ENCODE measurements at places on chromosomes 2 and 18.
A peak's percentile ranks its signal among the peaks of the same experiment; 100 is the strongest.

- no peaks in the 10 kb centered on the region for H3K36me3 ChIP-seq
- H3K27ac ChIP-seq, result no peak overlapping the region
- DNase-seq, result no peak
- peaks cover 60% of the 10 kb centered on the region for H3K27me3 ChIP-seq
These were observed 205.8 kb upstream of the SMAD2 start for GRCh38 chr18:48136051-48136826.

DNA sequence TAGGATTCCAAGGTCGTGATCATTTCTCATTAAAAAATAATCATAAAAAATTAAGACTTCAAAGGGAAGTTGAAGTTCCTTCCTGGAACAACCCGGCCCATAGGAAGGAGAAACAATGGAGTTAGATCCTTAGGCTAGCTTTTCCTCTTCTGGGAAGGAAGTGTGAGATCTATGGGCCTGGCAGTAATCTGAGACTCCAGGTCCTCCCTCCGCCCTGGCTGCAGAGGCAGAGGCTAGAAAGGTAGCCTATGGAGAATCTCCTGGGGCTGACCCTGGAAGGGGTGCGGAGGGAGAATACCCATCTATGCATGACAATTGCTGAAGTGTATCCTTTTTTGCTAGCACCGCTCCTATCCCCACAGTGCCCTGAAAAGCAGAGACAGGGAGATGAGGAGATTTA, 37.9 kb downstream of the TRIB2 start:
- DNase-seq, result no peak
- no peaks in the 10 kb centered on the region for H3K36me3 ChIP-seq

DNA sequence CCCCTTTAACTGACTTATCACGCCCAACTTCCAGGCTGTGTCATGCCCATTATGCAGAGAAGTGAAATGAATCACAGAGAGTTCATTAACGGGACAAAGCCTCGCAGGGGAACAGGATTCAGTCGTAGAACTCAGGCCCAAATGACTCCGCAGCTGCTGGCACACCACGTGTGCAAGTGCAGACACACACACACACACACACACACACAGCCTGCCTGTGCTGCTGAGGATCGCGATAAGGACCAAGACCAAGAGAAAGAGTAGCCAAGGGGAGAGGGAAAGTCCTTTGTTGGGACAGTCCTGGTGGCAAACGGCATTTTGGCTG, 90.0 kb upstream of the TAF1B start:
- no peaks in the 10 kb centered on the region for H3K36me3 ChIP-seq
- peaks cover 34% of the 10 kb centered on the region for H3K27me3 ChIP-seq
- peak overlapping the region; percentile 96 for H3K27ac ChIP-seq

- H3K27ac ChIP-seq, result no peak overlapping the region
- DNase-seq, result no peak
- H3K36me3 ChIP-seq, result peaks cover 13% of the 10 kb centered on the region
These were observed 38.6 kb downstream of the FEZ2 start for GRCh38 chr2:36559221-36559942.

DNA sequence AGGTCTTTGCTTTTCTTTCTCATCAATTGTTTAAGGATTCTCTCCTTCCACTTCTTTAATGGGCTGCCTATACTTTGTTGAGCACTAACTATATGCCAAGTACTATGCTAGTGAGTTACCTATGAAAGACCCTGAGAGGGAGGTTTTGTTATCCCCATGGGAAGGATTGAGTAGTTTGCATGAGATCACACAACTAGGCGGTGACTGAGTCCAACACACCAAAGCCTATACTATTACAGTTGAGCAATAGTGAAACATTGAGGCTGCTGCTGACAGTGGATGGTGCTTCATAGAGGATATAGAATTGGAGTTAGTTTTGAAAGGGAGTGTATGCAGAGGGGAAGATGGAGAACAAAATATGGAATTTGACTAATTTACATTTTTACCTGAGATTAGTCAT, 15.8 kb downstream of the NABP1 start:
- no peak overlapping the region for H3K27ac ChIP-seq
- no peak overlapping the region for H3K4me3 ChIP-seq
- H3K36me3 ChIP-seq, result peaks cover 24% of the 10 kb centered on the region
- peaks cover 34% of the 10 kb centered on the region for H3K4me1 ChIP-seq

DNA sequence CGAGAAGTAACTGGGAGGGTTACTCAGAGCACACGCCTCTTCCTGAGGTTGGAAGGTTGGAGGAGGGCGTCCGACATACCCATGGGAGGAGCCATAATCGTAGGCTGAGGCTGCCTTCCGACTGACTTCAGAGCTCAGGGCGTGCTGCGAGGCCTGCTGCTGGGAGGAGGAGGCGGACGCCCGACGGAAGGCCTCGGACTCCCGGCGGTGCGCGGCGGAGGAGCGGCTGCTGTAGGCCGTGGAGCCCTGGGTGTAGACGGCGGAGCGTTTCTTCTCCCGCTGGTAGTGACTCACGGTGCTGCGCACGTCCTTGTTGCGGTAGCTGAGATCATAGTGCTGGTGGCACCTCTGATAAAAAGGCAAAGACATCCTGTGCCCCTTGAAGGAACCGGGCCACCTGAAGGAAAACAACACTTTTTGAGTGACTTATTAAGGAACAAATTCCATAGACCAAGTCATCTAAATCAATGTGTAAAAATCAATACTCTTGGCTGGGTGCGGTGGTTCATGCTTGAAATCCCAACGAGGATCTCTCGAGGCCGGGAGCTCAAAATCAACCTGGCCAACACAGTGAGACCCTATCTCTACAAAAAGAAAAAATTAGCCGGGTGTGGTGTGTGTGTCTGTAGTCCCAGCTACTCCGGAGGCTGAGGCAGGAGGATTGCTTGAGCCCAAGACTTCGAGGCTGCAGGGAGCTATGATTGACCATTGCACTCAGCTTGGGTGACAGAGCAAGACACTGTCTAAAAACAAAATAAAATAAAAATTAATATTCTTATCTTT, 4.7 kb downstream of the MYOM1 start:
- H3K36me3 ChIP-seq, result no peaks in the 10 kb centered on the region
- H3K27ac ChIP-seq, result no peak overlapping the region
- H3K4me1 ChIP-seq, result no peaks in the 10 kb centered on the region
- DNase-seq, result no peak
- H3K27me3 ChIP-seq, result peaks cover 9% of the 10 kb centered on the region

Data from activated T-helper 1 cell treated with anti-CD3 and anti-CD28 coated beads, Interleukin-12 subunit alpha, Interleukin-12 subunit beta, Interleukin-2, Interleukin-4 antibody, amounts not matched to agents 30 ng/mL and 10 ng/mL and 1 ng/mL, durations not matched to agents 14 hours and 24 hours and 36 hours (primary cell).